HT-29 (cell line): ENCODE measurements at places on chromosomes 16 and 17. TPM values are rescaled to one million over a fixed set of nuclear protein-coding genes. Genes with fewer than 3 reads are reported as not detected.

DNA sequence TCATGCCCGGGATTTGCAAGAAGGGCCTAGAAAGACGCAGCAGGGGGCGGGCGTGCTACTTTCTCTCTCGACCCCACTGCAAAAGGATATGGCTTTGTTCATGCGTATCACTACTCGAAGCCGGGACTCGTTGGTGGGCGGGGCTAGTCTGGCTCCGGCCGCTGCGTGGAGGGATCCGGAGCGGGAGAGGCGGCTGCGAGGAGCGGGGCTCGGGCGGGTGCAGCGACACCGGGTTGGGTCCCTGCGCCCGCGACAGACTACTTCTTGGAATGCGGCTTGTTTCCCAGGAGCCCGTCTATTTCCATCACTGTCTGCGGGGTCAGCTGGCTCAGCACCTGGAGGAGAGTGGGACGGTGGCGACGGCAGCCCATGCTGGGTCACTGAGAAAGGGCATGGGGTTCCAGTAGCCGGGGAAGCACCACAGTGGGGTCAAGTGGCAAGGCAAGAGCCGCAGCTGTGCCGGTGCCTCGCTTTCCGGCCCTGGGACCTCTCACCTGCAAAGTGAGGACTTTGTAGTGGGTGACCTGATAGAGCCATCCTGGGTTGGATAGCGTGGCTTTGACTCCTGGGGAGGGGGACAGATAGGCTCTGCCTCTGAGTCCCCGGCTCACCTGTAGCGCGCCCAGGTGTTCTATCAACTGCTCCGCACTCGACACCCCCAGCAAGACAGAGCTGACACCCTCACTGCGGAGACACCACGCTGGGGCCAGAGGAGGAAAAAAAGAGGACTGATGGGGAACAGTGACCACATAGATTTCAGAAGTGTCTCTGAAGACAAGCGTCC, 6.6 kb downstream of the KCNAB3 start:
- peak; percentile 48 for DNase-seq

GRCh38 chr16:67396159-67397035, 3.1 kb upstream of the TPPP3 start:
- peak; percentile 95 for DNase-seq

GRCh38 chr16:548586-548985, 11.6 kb upstream of the PRR35 start:
- DNase-seq: no peak

- DNase-seq: no peak
Observed at GRCh38 chr17:32960815-32961214, 30.8 kb upstream of the SPACA3 start.

- no peak for DNase-seq
Observed at GRCh38 chr16:84992717-84993075, 18.6 kb downstream of the ZDHHC7 start.

DNA sequence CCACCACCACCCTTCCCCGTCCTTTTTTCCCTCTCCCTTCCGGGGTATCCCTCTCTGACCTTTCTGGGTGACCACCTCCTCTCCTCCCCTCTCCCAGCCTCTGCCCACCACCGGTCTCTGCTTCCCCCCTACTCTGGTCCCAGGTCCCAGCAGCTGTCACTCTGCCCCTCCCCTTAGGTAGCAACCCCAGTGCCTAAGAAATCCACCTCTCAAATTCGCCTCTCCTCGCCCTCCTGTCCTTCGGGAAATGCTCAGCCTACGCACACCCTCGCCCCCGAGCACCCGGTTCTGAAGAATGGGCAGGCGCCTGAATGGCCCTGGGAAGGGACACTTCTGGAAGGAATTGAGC, 775 bp upstream of the SP6 start:
- DNase-seq: no peak

DNA sequence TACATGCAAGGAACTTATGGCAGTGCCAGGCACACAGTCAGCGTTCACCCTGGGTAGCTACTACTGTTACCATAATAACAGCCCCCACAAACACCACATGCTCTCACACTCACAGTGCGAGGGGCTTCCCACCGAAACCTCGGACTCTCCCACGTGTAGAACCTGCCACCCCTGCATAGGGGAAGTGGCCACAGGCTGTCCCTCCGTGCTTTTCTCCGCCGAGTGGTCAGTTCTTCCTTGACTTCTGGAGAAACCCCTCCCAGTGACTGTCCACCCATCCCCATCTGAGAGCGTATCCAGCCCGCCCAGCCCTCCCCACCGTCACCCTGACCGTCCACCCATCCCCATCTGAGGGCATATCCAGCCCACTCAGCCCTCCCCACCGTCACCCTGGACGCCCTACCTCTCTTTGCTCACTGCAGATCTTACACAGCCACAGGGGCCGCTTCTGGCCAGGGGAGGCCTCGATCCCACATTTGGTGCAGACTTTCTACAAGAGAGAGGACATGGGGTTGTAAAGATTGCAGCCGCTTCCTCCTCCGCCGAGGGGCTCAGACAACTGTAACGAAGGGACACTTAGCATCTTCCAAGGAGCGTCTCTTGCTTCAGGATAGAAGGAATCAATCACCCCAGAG, 71.1 kb downstream of the RPH3AL start:
- no peak for DNase-seq

GRCh38 chr17:80466188-80466705, 10.2 kb downstream of the NPTX1 start:
- no peak for DNase-seq

DNA sequence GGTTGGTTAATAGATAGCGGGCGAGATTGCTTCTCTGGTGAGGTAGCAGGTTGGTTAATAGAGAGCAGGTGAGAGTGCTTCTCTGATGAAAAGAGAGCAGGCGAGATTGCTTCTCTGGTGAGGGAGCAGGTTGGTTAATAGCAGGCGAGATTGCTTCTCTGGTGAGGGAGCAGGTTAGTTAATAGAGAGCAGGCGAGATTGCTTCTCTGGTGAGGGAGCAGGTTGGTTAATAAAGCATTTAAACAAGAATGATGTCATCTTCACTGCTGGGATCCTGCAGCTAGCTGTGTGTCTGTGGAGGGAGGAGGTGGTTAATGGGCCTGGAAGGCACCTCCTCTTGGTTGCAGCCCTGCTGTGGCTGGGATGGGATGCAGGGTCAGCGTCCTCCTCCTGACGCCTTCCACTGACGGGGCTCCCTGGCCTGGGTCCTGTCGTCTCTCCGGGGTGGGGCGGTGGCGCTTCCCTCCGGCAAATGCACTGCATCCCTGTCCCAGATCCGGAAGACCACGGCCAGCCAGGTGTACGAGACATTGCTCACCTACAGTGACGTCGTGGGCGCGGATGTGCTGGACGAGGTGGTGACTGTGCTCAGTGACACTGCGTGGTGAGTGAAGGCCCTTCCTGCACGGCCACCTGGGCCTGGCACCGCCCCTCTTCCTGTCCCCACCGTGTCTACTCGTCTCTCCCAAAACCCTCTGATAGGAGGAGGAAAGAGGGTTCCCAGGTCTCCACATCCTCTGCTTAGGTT, 99.2 kb upstream of the ZNF750 start:
- DNase-seq: no peak

- DNase-seq: no peak
Observed at GRCh38 chr17:50122945-50123344, 7.0 kb downstream of the SAMD14 start.

- DNase-seq: no peak
Observed at GRCh38 chr17:33459078-33459940, 166.2 kb upstream of the ASIC2 start.

The VAT1L gene
- 0.05 TPM in 1 of 2 replicates, not detected in the other for total RNA-seq

GRCh38 chr17:47654991-47655390, 5.3 kb downstream of the KPNB1 start:
- DNase-seq: no peak
